ENCODE measurements at places on chromosomes 5 and 9.

DNA sequence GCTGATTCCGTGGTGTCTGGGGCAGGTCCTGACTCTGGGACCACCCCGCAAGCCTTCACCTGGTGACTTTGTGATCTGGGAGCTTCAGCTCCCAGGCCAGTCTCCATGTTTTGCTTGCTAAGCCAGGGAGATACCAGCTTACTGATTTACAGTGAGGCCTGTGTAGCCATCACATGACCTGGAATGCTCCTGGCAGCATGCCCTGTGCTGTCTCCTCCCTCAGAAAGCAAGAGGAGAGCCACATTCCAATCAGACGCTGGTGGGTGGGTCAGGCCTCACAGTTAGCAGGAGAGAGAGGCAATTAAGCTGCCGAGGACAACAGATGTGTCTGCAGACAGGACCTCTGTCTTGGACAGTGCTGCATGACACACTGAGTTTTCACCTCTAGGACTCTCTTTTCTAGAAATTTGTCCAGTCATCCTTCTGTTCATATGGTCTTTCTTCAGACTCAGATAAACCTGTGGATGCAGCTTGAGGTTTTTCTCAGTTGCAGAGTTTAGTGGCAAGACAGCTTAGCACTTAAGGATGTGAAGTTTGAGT is 24.4 kb upstream of the GRPEL2 start:
- DNase-seq: peak; percentile 94

GRCh38 chr5:122665051-122665450 is 109.8 kb upstream of the SNX2 start:
- no peak for DNase-seq

GRCh38 chr5:144469106-144469505 is 298.4 kb downstream of the KCTD16 start:
- no peak for DNase-seq

- DNase-seq: peak; percentile 91
These were observed 53.3 kb downstream of the PDE4D start for GRCh38 chr5:59840200-59840601.

DNA sequence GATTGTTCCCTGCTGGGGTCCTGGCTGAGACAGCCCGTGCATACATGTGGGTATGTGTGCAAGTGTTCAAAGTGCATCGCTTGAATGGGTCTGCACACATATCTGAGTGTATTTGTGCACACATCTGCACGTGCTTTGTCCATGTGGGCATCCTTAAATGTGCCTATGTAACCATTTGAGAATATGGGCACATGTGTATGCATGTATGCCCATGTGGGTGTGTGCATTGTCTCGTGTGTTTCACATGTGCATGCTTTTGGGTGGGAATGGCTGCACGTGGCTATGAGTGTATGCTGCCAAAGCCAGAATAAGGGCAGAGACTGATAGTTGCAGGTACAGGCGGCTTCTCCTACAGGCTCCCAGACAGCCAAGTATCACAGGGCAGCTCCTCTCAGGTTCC is 107.3 kb downstream of the LHX2 start:
- no peak for DNase-seq

- DNase-seq: no peak
These were observed 62.9 kb upstream of the BARX1 start for GRCh38 chr9:94017939-94018531.

GRCh38 chr5:172312286-172312685 is 28.7 kb upstream of the UBTD2 start:
- DNase-seq: no peak

DNA sequence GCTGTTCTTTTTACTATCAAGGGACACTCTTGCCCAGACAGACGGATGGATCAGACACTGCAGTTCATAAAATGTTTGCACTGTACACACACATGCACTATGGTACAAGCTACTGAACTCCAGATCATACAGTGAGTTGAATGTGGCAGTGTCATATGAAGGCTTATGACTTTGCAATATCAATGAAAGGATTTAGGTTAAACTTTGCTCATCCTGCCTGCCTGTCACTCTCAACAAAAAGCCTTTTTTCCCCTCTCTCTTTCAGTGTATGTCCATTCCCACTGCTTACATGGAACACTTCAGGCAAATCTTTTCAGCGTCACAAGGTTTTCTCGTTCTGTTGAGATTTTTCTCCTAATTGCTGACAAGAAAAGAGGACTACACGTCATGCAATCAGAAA is 97.4 kb downstream of the BNC2 start:
- no peak for DNase-seq

DNA sequence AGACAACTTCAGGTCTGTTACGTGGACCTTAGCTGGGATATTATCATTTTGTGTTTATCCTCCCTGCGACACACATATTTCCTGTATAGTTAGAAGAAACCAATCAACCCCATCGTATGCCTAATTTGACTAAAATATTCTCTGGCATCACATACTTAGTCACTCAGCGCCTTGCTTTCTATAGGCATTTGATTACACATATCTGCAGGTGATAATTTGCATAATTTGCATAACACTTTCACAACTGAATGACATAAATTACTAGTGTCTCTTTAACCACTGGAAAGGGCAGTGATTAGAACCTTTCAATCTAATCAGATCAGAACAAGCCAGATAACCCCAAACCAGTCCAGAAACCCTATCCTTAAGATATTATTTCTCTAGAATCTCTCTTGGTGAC is 390.2 kb downstream of the TLR4 start:
- no peak for DNase-seq

- DNase-seq: peak; percentile 84
These were observed 10.0 kb downstream of the S1PR3 start for GRCh38 chr9:89000973-89001916.

DNA sequence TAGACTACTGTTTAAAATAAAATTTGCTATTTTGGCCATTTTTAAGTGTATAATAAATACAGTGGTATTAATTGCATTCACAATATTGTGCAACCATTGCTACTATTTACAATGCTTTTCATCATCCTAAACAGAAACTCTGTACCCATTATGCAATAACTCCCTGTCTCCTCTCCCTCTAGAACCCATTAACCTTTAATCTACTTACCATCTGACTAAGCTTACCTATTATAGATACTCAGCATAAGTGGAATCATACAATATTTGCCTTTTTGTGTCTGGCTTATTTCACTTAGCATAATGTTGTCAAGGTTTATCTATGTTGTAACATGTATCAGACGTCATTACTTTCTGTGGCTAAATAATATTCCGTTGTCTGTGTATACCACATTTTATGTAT is 25.9 kb downstream of the CD14 start:
- no peak for DNase-seq

GRCh38 chr5:87329114-87329513 is 61.4 kb downstream of the RASA1 start:
- DNase-seq: no peak

DNA sequence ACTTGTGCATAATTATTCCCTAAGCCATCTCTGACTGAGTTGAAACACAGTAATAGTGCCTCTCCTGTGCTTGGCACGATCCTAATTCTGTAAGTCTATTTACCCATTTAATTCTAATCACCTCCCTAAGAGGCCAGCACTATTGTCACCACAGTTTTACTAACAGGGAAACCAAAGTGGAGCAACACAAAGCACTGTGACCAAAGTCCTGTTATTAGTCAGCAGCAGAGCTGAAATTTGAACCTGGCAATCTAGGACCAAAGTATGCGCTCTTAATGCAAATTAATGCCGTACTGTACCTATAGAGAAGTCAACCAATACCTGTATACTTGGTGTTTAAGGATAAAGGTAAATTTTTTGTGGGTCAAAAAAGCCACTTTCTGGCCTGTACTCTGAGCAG is 77.1 kb upstream of the CNTLN start:
- DNase-seq: no peak

GRCh38 chr9:70156729-70157128 is 102.0 kb upstream of the SMC5 start:
- no peak for DNase-seq

DNA sequence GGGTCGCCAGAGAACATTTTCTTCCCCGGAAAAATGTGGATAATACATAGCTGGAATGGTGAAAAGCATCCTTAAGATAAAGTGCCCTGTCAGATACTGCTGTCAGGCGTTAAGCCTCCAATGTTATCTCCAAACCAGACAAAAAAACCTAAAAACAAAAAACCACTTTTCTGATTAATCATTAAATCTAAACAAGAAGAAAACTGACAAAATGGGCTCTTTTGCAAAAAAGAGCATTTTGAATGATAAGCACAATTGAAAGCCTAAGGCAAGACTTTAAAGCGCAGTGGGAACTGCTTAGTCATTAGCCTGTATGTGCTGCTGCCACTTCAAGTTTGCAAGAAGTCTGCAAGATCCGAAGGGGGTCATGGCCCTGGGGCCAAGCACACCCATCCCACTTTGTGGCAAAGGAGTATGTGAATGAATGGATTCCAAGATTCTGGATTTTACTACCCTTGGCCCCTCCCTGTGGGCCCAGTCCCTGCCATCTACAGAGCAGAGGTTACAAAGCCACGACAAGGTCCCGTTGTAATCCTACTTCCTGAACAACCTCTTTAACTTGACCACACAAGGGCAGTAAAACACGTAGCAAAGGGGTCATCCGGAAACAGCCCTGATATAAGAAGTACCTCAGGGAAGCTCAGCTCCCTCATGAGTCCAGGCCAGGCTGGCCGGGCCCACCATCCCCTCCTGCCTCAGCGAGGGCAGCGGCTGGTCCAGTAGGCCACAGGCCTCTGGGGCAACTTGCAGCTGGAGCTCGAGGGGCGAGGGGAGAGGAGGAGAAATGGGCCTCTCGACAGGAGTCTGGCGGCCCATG is 29.7 kb downstream of the SHB start:
- DNase-seq: peak; percentile 33

GRCh38 chr5:95959051-95959887 is 2.4 kb downstream of the ELL2 start:
- peak; percentile 15 for DNase-seq

DNA sequence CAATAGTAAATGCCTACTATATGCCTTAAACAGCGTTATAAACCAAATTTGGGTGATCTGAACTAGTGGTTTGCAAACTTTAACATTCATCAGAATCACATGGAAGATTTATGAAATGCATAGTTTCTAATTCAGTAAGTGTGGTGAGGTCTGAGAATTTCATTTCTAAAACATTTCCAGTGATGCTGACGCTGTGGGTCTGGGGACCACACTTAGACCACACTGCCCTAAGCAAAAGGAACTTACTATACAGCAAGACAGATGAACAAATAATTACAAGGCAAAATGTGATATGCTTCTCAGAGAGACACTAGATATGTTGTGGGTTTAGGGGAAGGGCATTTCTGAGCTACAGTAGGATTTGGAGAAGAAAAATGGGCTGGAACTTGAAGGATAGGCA is 72.6 kb downstream of the OXCT1 start:
- no peak for DNase-seq

DNA sequence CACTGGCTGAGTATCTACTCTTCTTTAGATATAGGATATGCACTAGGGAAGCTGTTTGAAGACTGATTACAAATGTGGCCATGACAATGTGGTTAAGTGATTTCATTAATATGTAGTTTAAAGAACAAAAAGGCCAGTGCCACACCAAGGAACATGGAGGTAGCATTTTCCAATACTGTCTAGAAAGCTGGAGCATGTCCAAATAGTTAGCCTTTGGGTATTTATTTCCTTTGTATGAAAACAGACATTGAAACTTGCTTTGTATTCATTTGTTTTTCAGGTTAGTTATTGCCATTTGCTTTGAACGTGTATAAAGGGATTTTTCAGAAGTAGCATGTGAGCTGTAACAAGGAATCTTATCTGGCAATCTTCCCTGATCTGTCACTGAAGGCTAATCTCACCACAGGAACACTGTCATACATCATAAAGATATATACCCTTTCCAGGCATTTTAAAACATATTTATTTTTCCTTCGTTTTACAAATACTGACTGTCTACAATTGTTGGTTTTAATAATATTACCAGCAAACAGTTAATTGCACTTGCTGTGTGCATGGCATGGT is 93.4 kb downstream of the PLPPR1 start:
- no peak for DNase-seq

GRCh38 chr9:114021578-114021977 is 56.5 kb downstream of the AMBP start:
- no peak for DNase-seq

- no peak for DNase-seq
These were observed 120.6 kb downstream of the DAB2IP start for GRCh38 chr9:121771851-121772599.

- DNase-seq: no peak
These were observed 98.2 kb downstream of the OXCT1 start for GRCh38 chr5:41772056-41772455.

DNA sequence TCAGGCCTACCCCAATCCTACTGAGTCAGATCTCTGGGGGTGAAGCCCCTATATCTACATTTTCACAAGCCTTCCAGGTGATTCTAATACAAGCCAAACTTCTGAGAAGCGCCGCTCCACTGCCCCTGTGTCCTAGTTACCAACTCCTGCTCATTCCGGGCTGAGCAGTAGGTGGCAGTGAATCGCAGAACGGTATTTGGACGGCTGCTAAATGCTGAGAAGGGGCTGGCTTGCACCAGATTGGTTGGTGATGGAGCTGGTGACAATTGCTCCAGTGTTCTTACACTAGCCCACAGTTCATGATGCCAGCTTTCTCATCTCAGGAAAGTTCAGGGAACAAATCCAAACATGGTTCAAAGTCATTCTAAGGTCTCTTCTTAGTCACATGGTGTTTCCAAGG is 31.1 kb upstream of the FGF1 start:
- peak; percentile 68 for DNase-seq

GRCh38 chr5:163748934-163749333 is 243.5 kb downstream of the MAT2B start:
- no peak for DNase-seq

- DNase-seq: no peak
These were observed at the start of gene MGAT4B for GRCh38 chr5:179806250-179807048. Gene MGAT4B, minus strand, starts transcription at chr5:179806866. Its CDS starts 283 bp downstream, at chr5:179806583.

DNA sequence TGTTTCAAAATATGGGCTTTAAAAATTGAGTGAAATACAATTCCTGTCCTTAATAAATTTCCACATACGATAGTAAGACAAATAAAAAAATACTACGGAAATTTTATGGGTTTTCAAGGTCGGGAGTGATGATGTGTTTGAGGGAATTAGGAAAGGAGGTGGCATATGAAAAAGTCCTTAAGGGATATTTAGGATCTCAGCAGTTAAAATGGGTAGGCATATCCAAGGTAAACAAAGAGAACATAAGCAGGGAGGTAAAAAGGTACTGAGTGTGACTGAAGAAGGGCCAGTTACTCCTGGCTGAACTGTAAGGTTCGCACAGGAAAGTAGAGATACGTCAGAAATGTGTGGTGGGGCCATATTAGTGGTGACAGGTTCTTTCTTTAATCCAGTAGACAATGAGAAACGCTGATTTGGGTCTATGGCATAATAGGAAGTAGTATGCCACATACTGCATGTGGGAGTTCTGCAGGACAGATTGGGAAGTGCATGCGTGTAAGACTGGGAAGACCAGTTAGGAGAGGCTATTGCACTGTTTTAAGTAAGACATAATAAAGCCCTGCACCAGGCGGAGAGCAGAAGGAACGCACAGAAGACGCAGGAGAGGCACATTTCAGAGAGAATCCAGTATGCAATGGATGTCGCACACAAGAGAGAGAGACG is 937 bp upstream of the HMGCR start:
- DNase-seq: peak; percentile 86
